HT1080 (cell line): ENCODE measurements at places on chromosomes 3 and 15. TPM values are rescaled to one million over a fixed set of nuclear protein-coding genes. Genes with fewer than 3 reads are reported as not detected.

- no peak for DNase-seq
Measured at GRCh38 chr3:117218641-117219048, 509.1 kb downstream of the TUSC7 start.

DNA sequence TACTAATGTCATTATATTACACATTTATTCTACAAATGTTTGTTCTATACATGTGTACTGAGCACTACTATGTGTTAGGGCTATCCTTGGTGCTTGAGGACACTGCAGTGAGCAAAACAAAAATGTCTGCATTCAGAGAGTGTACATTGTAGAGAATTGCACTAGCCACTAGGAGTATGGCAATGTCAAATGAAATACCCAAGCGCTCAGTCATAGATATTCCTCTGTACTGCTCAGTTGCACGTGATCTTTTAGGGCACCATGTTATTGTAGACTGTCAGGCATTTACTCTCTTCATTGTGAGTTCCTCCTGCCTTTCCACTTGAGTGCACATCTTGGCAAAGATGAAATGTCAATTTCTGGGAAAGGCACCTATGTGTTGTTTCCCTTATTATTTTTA, 36.8 kb downstream of the FNDC3B start:
- no peak for DNase-seq

DNA sequence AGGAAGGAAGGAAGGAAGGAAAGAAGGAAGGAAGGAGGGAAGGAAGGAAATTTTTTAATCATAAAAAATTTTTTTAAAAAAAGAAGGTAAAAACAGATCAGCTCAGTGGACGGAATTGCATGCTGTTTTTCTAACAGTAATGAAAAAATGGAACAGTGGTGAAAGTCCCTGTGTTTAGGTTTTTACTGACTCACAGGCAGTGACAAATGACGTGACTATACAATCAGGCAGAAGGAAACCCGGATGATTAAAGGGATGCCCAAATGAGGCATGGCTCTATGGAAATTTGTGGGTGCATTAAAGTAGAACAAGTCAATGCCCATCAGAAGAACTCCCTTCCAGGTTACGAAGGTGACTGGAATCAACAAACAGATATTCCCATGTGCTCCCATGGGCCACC, 135.0 kb downstream of the IMPG2 start:
- no peak for DNase-seq

GRCh38 chr3:11953778-11954177, 50.4 kb upstream of the SYN2 start:
- DNase-seq = no peak

GRCh38 chr15:50333229-50333628, 21.8 kb downstream of the GABPB1 start:
- no peak for DNase-seq

DNA sequence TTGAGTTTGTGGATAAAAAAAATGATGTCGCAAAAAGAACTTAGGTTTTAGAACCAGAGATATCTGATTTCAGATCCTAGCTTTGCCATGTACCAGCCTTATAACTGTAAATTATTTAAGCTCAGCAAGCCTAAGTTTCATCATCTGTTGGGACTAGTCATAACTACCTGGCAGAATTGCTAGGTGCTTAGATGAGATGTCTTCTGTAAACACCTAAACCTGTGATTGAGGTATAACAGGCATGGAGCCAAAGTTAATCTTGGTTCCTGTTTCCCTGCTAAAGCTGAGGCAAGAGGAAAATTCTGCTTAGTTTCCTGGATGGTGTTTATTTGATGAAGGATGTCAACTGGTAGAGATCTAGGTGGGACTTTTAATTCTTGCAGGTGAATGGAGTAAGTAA, 331.3 kb upstream of the RBMS3 start:
- no peak for DNase-seq

DNA sequence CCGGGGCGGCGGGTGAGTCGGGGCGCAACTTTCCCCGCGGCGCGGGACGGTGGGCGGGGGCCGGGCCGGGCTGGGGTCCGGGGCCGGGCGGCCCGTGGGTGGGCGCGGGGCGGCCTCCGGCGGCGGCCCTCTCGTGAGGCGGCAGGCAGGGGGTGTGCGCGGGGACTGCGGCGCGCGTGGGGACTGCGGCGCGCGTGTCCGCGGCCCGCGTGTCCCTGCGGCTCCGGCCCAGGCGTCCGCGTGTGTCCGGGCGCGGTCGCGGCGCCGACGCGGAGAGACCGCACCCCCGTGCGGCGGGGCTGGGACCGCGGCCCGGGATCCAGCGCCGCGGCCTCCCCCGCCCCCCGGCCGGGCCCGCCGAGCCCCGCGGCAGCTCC, 349 bp downstream of the PLXNA1 start:
- no peak for DNase-seq

The PARP15 gene
- total RNA-seq = not detected in 2 replicates

The A4GNT gene
- total RNA-seq = not detected in 2 replicates
